SK-N-SH (cell line): ENCODE measurements at places on chromosomes 2 and 18.

- H3K27me3 ChIP-seq: no peaks in the 10 kb centered on the region
- no peak overlapping the region for H3K4me3 ChIP-seq
- no peaks in the 10 kb centered on the region for H3K4me1 ChIP-seq
- no peak overlapping the region for H3K27ac ChIP-seq
These were observed 62.9 kb upstream of the APCDD1 start for GRCh38 chr18:10391506-10391905.

DNA sequence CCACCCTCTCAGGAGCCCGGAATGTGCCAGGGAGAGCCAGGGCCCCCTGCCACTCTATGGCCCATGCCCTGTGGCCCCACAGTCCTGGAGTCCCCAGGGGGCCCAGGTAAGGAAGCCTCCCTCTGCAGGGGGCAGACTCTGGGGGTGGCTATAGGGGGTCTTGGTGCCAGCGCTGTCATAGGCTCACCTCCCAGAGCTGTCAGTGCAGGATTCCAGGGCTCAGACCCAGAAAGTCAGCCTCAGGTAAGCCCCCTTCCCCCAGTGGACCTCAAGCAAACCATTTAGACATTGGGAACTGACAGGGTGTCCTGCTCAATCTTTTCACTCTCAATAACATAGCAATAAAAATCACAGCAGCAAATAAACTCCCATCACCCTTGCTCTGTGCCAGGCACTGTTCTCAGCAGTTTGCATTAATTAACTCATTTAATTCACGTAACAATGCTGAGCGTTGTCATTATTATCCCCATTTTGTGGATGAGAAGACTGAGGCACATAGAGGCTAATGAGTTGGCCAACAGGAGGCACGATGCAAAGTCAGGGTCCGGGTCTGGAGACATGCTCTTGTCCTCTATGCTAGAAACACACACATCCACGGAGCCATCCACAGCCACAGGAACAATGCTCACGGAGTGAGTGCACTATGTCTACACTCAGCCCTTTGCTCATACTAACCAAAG lies 79.6 kb downstream of the TNS1 start:
- DNase-seq: no peak
- H3K27me3 ChIP-seq: no peaks in the 10 kb centered on the region
- peaks cover 70% of the 10 kb centered on the region for H3K4me1 ChIP-seq

- H3K27me3 ChIP-seq: no peaks in the 10 kb centered on the region
- no peaks in the 10 kb centered on the region for H3K36me3 ChIP-seq
- H3K4me1 ChIP-seq: no peaks in the 10 kb centered on the region
- H3K4me3 ChIP-seq: no peak overlapping the region
- no peak overlapping the region for H3K27ac ChIP-seq
These were observed 849.9 kb downstream of the RNF144A start for GRCh38 chr2:7766978-7767565.

DNA sequence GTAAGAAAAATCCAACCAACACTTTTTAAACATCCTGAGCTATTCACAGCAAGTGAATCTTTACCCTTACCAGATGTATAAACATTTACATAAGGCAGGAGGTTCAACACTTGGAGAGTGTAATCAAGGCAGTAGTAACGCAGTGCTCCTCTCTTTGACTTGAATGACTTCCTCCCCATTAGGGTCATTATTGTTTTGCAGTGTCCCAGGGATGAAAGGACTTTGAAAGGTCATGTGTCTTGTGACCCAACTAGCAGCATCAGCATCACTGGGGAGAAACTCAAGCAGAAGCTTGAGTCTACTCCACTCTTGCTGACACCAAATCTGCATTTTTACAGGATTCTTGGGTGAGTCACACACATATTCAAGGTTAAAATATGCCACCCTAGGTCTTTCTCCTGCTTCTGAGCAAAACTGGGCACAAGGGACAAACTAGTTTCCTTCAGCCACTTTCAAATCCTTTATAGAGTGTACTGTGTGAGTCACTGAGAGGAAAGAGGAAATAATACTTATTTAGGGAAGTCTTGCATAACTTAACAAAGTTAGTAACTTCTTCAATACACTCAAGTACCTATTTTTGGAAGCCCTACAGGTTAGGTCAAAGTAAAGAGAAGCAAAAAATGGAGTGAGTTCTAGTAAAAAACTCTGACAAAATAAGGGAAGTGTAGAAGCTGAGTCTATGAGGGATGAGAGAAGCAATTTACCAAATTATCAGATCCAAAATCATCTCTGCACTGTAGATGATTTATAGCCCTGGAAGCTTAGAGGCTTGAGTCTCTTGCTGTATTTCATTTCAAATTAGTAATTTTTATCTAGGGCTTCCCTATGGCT lies 51.0 kb upstream of the EML4 start:
- H3K27ac ChIP-seq: peak overlapping the region; percentile 94
- no peak for DNase-seq
- H3K36me3 ChIP-seq: no peaks in the 10 kb centered on the region
- H3K4me1 ChIP-seq: peaks cover 30% of the 10 kb centered on the region
- H3K27me3 ChIP-seq: no peaks in the 10 kb centered on the region

- H3K4me3 ChIP-seq: no peak overlapping the region
- no peaks in the 10 kb centered on the region for H3K27me3 ChIP-seq
- peaks cover 56% of the 10 kb centered on the region for H3K36me3 ChIP-seq
- no peaks in the 10 kb centered on the region for H3K4me1 ChIP-seq
- DNase-seq: no peak
These were observed 21.3 kb downstream of the C2orf69 start for GRCh38 chr2:199932312-199932855.

GRCh38 chr18:9178557-9178956 lies 42.0 kb downstream of the ANKRD12 start:
- H3K27me3 ChIP-seq: no peaks in the 10 kb centered on the region
- H3K4me3 ChIP-seq: no peak overlapping the region
- H3K4me1 ChIP-seq: no peaks in the 10 kb centered on the region
- peaks cover 9% of the 10 kb centered on the region for H3K36me3 ChIP-seq

GRCh38 chr2:191474464-191474863 lies 203.5 kb upstream of the NABP1 start:
- H3K36me3 ChIP-seq: no peaks in the 10 kb centered on the region
- no peak overlapping the region for H3K4me3 ChIP-seq
- H3K4me1 ChIP-seq: peaks cover 15% of the 10 kb centered on the region

GRCh38 chr18:74463983-74464382 lies 6.9 kb upstream of the DIPK1C start:
- H3K4me1 ChIP-seq: no peaks in the 10 kb centered on the region
- peaks cover 42% of the 10 kb centered on the region; the same call in 1 of the 2 replicates for H3K27me3 ChIP-seq
- no peak for DNase-seq
- no peaks in the 10 kb centered on the region for H3K36me3 ChIP-seq

GRCh38 chr18:76518860-76519538 lies 24.0 kb upstream of the ZNF516 start:
- DNase-seq: no peak
- H3K4me1 ChIP-seq: no peaks in the 10 kb centered on the region
- H3K27ac ChIP-seq: no peak overlapping the region
- H3K4me3 ChIP-seq: no peak overlapping the region
- H3K36me3 ChIP-seq: no peaks in the 10 kb centered on the region
